ENCODE measurements at places on chromosomes 12 and 14.

DNA sequence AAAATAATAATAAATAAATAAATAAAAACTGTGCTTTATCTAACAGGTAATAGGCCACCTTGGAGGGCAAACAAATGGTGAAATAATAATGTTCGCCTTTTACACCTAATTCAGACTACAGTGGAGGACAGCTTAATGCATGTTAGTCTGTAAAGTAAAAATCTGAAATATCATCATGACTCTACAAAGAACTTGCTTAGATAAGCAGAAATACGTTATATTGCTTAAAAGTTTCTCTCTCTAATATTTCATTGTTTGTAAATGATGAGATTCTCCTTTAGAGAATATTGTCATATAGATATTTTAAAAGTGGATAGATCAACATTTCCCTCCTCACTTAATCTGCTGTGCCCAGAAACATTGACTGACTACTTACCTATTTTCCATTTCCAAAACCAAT is 98.7 kb upstream of the PDZRN4 start:
- no peak for DNase-seq

- no peak for DNase-seq
These were observed 248.6 kb downstream of the ZFP36L1 start for GRCh38 chr14:68544081-68544892.

GRCh38 chr14:89927186-89927865 is 27.2 kb downstream of the EFCAB11 start:
- no peak for DNase-seq

DNA sequence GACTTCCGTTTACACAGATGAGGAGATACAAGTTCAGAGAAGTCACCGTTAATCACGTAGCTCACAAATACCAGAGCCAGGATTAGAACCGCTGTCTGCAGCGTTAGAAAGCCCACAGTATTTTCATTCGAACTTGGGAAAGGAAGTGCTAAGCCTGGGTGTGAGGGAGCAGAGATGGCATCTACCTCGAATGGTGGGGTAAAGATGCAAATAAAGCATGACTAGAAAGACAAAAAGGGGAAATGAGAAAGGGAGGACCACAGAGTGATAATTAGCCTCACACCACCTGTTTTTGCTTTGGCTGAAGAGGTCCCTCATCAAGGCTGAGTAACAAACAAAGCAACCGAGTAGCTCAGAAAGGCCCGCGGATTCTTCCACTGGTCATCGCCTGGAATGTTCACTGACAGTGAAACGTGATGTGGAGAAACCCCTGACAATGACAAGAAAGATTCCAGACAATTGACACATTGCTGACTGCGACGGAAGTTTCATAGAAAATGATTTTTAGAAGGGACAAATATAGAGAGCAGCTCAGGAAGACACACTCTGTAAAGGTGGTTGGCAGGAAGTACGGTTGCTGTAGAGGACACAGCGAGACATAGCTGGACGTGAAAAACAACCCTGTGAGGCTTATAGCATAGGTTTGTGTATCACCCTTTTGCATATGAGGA is 31.5 kb upstream of the BHLHE41 start:
- no peak for DNase-seq

DNA sequence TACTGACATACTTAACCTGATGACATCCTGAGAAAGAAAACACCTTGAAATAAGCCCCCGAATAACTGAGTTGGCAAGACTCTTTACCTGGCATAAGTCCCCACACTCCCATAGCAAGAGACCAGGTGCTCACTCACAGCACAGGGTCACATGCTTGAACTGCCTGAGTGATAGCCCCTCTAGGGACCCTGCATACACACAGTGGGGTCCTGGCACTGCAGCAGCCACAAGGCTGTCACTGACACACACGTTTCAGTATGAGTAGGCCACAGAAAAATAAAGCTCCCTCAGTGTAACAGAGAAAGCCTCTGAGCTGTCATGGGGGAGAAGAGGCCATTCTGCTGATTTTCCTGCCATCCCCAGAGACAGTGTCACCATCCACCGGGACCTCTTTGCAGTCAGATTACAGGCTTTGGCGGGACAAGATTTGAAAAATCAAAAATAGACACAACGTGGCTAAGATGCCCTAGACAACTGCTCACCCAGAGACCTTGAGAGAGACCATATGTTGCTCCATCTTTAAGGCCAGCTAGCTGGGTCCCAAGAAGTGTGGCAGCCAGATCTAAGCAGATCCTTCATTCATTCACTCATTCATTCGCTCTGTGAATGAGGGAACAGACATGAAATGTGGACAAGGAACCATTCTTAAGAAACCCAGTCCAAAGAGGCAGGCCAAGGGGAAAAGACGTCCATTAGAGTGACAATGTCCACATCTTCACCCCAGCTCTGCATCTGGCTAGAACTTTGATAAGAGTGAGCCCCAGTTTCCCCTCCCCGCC is 1.6 kb downstream of the SCARB1 start:
- no peak for DNase-seq

DNA sequence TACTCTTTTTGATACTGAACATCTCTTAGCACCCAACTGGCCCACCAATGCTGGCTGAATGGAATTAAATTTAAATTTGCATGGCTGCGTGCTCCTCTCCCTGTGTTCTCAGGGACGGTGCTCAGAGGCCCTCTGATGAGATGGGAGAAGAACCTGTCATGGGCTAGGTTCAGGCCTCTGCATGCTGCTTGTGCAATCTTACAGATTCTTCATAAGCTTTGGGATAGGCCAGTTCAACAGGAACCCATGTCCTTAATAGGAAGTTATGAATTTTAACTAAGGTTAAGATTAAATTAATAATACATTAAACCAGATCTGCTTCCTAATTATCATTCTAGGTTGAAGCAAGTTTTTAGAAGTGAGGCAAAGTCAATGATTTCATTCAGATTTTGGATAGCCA is 119.7 kb upstream of the LRIG3 start:
- no peak for DNase-seq

GRCh38 chr14:52402812-52403526 is 88.9 kb downstream of the PTGER2 start:
- DNase-seq = no peak

- no peak for DNase-seq
These were observed 69.8 kb upstream of the RIN3 start for GRCh38 chr14:92443741-92444140.

DNA sequence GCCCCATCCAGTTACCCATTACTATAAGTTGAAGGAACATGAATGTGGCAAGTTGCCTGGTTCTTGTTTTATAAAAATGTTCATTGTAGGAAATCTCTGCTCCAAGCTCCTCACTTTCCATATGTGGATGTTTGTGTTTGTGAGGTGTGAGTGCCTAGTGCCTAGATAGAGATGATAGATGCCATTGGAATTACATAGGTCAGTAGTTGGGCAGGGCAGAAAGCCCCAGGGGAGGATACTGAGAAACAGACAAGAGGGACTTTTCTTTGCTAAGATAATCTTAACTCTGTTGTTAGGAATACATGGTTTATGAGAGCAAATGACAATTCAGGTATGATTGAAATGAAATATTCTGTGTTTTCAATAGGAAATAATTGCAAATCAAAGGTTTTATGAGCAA is 226.3 kb upstream of the GRIP1 start:
- DNase-seq = no peak

DNA sequence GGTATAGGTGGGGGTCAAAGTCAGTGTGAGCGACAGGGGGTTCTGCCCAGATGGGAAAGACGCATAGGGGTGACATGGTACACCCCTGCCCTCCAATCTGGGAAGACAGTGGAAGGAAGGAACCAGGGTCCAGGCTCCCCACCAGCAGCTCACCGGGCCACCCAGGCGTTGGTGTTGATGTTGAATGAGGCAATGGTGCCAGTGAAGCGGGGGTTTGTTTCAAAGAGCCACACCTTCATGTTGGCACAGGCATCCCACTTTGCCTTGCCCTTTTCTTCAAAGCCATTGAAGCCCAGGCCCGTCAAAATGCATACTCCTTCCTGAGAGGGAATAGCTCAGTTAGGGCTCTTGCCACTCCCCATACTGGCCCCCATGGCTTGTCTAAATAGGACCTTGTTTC is 7.5 kb downstream of the EMG1 start:
- no peak for DNase-seq

DNA sequence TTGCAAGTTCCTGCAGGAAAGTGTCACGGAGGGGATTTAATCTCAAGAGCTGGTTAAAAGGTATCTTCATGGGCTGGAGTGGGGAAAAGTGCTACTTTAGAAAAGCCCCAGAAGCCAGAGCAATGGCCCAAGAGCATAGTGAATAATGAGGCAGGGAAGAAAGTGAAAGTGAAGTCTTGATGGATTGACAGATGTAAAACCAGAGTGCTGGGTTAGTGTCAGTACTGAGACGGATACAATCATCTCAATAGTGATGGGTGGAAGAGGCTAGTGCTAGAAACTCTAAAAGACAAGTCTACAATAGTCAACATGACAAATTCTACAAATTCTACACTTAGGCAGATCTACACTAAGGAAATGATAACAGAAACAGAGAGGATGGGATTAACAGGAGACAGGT is 68.1 kb downstream of the CIT start:
- no peak for DNase-seq

- no peak for DNase-seq
These were observed 310.8 kb downstream of the FUT8 start for GRCh38 chr14:65723348-65723747.

DNA sequence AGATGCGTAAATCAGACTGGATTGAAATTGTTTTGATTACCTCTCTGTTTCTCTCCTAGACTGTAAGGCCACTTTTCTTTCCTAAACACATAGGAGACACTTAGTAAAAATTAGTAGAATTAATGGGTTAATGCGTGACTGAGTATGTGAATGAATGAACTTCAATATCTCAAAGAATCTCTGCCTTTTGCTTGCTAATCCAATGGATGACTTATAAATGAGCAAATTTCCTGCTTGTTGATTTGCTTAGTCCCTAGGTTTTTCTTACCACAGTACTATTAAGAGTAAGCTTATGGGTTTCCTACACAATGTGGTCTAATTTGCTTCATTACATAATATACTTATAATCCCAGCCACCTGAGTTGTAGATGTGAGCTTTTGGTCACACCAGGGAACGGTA is 164.1 kb downstream of the SRGAP1 start:
- no peak for DNase-seq

DNA sequence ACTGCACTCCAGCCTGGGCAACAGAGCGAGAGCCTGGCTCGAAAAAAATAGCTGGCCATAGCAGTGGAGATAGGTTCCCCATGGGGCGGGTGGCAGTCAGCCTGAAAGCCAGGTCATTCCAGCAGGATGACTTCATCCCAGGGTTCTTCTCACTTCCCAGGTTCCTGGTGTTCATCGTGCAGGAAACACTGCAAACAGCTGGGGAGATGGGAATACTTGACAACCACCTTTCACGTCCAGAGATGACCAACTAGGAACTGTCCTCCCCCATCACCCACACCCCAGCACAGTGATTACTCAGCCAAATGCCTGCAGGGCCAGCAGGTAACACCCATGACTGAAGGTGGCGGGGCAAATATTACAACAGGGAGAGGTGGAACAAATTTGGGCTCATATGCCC is 1.7 kb downstream of the VSIG10 start:
- peak; percentile 71 for DNase-seq

DNA sequence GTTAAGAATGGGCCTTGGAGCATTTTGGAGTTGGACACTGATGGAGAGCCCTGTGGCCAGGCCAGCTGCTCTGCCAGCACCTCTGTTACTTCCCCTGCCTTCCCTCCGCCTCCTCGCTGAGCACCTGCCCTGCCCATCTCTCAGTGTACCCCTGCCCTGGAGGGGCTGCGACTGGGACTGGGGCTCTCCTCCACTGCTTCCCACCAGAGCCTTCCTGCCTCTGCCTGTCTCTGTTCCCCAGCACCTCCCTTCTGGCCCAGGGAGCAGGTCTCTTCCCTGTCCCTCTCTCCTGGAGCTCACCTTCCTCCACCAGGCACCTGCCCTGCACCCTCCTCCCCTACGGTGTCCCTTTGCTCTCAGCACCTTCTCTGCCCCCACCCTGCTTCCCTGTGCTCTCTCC is 62.1 kb downstream of the WDR20 start:
- DNase-seq = no peak

DNA sequence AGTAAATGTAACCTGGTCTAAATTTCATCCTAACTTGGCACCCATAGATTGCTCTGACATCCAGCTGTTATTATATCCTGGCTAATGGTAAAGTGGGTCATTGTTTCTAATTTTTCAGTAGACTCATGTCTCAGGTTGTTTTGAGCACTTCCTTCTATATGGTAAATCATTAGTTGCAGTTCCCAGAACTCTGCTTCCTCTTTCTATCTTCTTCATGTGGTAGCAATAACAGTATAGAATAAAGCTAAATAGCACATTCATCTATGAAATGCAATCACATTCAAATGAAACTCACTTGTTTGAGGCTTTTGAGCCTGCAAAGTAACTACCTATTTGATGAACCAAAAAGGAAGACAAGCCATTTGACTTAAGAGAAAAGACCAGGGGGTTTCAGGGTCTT is 65.1 kb upstream of the GZMB start:
- DNase-seq = no peak

- DNase-seq = no peak
These were observed 8.2 kb upstream of the PPP2R5E start for GRCh38 chr14:63551332-63551731.

DNA sequence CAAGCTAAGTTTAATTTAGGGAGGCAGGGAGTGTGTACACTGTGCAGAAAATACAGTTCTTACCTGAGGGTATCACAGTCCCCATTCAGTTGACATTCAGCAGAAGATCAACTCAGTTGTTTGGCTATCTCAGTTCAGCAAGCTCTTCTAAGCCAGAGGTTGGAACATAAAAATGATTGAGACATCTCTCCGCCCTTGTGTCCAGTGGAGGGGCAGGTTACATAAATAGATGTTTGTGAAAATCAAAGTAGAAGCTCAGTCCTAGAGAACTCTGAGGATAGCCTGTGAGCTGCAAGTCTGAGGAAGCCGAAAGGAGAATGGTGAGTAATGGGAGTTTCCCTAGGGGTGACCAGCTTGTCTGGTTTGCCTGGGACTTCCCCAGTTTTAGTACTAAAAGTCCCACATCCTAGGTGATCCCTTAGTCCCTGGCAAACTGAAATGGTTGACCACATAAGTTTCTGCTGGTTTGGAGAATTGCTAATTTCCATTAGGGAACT is 251.4 kb upstream of the ATP2B1 start:
- no peak for DNase-seq

DNA sequence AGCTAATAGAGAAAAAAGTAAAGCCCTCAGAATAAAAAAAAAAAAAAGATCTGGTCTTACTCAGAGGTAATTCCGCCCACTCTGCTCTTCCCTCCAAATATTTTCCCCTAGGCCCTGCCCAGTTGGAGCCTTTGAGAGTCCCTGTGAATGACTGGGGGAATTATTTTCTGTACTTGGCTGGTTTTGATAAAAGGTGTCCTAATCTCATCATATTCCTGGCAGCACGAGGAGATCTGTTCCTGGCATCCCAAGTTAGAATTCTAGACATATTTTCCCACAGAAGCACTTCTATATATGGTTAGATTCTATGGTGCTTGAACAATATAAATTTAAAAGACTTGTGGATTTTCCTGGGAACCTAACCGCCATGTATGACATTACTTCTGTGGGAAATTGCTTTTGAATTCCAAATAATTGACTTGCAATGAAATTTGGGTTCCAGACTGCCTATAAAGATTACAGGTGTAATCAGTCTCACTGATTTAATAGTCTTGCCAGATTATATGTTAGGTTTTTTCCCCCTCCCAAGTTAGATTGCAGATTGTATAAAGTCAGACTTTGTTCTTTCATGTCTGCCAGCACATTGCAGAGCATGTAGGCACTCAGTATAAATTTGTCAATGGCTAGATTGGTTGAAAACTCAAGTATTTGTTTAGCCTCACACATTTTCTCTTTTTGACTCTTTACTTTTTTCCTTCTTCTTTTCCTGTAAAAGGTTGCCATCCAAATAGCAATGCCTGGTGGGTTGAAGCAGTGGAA is 12.3 kb downstream of the GPX2 start:
- DNase-seq = no peak

Measured in ELF-1 (cell line).